ENCODE measurements at places on chromosomes 3 and 15.
A peak's percentile ranks its signal among the peaks of the same experiment; 100 is the strongest.

DNA sequence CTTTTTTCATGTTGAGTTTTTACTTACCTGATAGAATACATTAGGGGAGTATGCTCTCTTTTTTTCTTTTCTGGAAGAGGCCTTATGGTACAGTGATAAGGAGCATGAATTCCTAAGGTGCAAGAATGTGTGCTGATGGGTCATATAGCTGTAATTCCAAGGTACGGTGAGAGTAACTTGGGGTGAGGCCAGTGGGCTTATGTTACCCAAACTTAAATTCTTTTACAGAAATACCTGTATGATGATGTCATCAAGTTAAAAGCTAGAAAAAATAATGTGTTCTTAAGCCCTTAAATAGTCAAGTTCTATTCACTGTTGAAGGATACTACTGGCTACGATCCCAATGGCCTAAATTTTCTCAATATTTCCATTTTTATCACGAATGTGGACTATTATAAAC is 111.2 kb downstream of the GMPS start:
- DNase-seq, result no peak

GRCh38 chr15:58247855-58248842 is 110.0 kb downstream of the AQP9 start:
- DNase-seq, result no peak

DNA sequence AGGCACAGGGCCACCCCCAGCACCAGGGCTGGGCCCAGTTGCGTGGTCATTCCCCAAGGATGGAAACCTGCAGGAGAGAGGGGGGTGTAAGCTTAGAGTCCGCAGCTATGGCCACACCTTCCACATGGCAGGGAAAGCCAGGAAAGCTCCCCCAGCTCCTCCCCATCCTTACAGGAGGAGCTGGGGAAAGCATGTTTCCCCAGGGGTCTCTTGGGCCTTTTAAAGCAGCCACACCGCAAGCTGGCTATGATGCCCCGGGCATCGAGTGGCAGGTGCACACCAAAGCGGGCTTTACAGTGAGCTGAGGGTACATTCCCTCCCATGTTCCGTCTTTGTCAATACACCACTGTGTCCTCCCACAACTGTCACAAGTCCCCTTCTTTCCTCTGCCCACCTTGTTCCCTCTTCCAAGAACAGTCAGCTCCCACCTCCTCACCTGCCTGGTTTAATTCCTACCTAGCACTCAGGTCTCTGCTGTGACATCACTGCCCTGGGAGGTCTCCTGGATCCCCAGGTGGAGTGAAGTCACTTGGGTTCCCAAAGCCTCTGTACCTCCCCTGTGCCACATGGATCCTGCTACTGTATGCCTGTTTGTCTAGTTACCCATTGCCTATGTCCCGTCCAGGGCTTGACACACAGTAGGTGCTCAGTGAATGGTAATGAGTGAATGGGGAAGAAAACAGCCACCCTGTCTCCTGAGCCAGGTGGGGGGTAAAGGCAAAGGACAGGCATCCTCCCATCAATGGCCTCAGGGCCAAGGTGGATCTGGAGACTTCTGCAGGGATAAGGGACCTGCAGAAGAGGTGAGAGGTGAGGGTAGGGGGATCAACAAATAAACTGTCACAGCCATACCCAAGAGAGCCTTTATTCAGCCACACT is 3.4 kb downstream of the HYAL3 start:
- DNase-seq, result no peak

DNA sequence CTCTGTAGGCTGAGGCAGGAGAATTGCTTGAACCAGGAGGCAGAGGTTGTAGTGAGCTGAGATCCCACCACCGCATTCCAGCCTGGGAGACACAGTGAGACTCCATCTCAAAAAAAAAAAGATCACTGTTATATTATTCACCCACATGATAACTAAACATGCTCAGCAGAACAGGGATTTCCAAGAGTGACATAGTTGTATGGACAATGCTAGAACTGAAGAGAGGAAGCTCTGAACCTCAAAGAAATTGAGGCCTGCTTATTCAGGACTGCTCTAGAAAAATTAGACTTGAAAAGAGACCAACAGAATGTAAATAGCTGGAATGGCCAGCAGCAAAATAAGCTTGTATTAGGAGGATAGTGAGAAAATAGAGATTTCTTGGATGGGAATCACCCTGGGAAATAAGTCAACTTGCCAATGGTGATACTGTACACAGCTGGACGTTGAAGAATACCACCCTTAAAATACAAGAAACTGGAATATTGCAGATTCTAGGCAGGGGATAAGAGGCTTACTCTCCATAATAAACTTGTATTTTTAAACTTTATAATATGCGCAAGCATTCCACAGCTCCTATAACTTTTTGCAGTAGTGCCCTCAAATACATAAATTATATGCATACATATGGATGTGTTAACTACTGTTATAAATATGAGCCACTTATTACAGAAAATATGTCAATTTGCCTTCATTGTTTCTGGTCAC is 28.2 kb downstream of the PIK3CB start:
- DNase-seq, result no peak

- DNase-seq, result no peak
These were observed 8.0 kb upstream of the SEMA4B start for GRCh38 chr15:90192961-90193786.

DNA sequence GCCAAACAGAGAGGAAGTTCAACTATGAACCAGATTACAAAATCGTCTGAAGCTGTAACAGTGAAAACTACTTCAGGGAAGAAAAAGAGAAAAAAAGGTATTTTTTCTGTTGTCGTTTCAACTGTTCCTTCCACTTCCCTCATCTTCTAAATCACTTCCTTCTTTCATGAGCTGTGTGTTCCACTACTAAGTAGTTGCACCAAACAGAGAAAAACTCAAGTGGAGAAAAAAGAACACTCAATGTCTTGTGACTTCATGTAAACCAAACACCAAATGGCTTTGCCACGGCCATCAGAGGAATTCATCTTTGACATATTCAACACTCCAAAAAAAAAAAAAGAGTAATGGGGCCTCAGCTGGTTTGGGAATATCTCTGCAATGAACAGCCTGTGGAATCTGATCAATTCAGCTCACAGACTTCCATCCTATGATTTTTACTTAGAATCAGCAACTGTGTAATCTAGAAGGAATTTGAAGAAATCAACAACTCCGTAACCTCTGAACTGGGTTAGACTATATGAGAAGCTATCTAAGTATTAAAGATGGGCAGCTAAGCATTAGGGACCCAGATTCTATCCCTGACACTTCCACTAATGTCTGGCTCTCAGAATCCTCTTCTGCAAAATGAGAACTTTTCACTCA is 47.5 kb upstream of the RNF7 start:
- no peak for DNase-seq

- DNase-seq, result no peak
These were observed 118.5 kb downstream of the TLE3 start for GRCh38 chr15:69979262-69979661.

- DNase-seq, result no peak
These were observed 806.5 kb downstream of the OTOL1 start for GRCh38 chr3:162302983-162303624.

GRCh38 chr15:99509686-99510461 is 55.9 kb upstream of the MEF2A start:
- DNase-seq, result no peak

DNA sequence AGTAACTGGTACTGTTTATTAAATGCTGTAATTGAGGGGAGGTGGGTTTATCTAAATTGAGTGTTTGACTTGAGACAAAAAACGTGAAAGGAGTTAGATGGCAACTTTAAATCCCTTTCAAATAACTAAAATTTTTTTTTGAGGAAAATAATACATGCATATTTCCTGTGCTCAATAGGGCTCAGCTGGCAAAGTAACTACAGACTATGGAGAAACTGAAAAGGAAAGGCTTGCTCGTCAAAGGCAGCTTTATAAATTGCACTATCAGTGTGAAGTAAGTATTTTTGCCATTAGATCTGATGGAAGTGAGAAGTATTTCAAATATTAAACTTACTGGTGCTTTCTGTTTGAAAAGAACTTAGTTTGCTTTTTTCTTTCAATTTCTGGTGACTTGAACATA is 72.2 kb downstream of the DZIP3 start:
- no peak for DNase-seq

- no peak for DNase-seq
These were observed 55.9 kb upstream of the PIK3CB start for GRCh38 chr3:138890555-138891187.

GRCh38 chr3:56806407-56806806 is 4.7 kb upstream of the ARHGEF3 start:
- DNase-seq, result no peak

GRCh38 chr15:40343512-40343911 is 2.8 kb upstream of the CCDC9B start:
- no peak for DNase-seq

- DNase-seq, result no peak
These were observed 3.1 kb downstream of the CMTM6 start for GRCh38 chr3:32499585-32499984.

GRCh38 chr15:59154243-59154642 is 49.3 kb downstream of the CCNB2 start:
- DNase-seq, result no peak

DNA sequence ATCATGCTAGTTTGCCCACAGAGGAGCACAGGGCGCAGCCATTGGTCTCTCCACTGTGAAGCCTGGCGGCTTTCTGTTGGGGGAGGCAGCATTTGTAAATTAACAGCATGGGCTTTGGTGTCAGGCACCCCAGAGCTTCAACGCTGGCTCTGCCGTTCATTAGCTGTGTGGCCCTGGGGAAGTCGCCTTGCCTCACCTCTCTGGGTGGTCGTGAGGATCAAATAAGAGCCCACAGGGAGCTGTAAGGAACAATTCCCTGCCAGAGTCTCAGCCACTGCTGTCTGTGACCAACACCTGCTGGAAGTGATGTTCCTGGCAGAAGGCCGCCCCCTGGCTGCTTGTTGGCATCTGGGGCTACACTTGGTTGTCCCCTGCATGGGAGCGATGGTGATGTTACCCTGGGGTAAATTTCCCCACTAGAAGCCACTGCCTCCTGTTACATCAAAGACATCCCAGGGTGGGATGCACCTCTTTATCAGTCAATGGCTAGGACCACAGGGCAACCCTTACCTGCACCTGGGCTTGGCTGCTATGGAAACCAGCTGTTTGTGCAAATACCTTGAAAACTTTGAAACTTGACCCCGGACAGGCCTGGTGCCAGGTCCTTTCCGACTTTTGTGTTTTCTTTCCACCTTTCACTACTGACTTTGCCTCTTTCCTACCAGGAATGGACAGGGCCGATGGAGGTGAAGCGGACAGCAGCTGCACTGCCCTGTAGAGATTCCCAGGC is 36.9 kb downstream of the DNASE1L3 start:
- peak; percentile 49 for DNase-seq

- DNase-seq, result no peak
These were observed 86.9 kb downstream of the CNTN3 start for GRCh38 chr3:74527566-74527965.

- no peak for DNase-seq
These were observed 9.8 kb upstream of the SEMA4B start for GRCh38 chr15:90191344-90191687.

- DNase-seq, result no peak
These were observed 31.1 kb downstream of the MAGEL2 start for GRCh38 chr15:23616536-23616935.

Data from activated CD4-positive, alpha-beta memory T cell treated with anti-CD3 and anti-CD28 coated beads, Interleukin-2, amount 10 ng/mL, durations not matched to agents 7 days and 5 days (primary cell).